ENCODE measurements at places on chromosomes 12 and 14. TPM values are rescaled to one million over a fixed set of nuclear protein-coding genes. Genes with fewer than 3 reads are reported as not detected.

- no peak for DNase-seq
Measured at GRCh38 chr12:23560611-23561010, 388.9 kb downstream of the SOX5 start.

GRCh38 chr12:79016181-79016580 is 151.6 kb downstream of the SYT1 start:
- no peak for DNase-seq

DNA sequence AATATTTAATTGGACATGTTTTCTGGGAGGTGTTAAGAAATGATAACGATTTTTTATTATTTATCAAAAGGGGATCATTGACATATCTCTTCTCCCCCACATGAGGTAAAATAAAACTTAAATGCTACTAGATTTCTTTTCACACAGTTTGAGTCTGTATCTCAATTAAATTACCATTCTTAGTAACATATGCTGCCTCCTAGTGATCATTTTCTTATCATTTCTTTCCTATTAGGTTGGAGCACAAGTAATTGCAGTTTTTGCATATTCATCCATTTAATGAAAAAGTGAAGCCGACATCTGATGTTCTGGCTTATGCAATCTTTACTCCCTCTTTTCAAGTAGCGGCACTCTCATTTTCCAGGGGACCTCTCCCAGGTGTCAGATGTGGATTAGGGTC is 24.9 kb downstream of the PUS7L start:
- no peak for DNase-seq

Gene CNTN1
- not detected for total RNA-seq

DNA sequence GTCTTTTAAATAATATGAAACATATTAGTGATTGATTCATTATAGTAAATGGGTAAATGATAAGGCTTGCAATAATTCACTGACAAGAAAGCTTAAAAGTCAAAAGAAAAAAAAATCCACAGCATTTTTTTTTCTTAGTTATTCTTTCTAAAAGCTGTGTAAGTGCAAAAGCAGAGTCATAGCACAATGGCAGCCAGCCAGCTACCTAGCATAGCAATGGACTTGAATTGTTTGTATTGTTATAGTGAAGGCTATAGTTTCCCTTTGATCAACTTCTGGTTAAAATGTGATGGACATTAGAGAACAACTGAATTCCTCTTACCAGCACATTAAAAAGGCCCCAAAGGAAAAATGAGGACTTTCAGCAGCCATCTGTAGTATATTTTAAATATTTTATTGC is 232.1 kb downstream of the NAV3 start:
- no peak for DNase-seq

GRCh38 chr12:48201516-48201915 is 1.6 kb downstream of the OR10AD1 start:
- DNase-seq: no peak

DNA sequence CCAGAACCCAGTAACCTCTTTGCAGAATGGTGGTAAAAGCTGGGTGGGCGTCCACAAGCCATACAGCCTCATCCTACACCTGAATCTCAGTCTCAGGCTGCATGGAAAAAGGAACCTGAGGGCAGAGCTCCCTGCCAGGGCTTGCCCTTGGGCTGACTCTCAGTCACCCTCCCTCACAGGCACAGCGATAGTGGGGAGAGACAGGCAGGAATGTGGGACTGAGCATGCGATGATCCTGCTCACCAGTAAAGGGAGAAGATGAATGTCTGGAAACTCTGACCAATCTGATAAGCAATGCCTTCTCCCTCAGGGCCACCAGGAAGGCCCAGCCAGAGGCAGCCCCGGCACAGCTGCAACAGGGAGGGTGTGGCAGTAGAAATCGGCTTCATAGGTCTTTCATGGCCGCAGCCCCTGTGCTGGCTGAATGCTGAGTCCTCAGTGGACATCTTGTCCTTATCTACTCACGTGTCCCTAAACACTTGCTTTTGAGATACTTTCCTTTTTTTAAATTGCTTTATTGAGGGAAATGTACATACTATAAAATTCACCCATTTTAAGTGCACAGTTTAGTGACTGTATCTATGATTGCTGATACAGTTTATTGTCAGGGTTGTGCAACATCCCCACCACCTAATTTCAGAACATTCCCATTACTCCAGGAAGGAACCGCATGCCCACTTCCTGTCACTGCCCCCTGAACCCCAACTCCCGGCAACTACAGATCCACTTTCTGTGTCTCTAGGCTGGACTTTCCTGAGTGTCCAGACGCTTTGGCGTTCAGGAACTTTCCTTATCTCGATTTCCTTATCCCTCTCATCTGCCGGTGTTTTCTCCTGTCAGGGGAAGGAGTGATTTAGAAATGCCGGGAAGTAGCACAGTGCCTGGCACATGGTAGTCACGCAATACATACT is 258.1 kb downstream of the PCNX1 start:
- DNase-seq: no peak
